ENCODE measurements at places on chromosomes 5 and 9.

GRCh38 chr5:152689250-152689711 is 284.2 kb upstream of the NMUR2 start:
- H3K4me3 ChIP-seq = no peak overlapping the region
- H3K27me3 ChIP-seq = no peaks in the 10 kb centered on the region
- no peak for DNase-seq
- H3K4me1 ChIP-seq = peaks cover 5% of the 10 kb centered on the region
- no peak overlapping the region for H3K27ac ChIP-seq

DNA sequence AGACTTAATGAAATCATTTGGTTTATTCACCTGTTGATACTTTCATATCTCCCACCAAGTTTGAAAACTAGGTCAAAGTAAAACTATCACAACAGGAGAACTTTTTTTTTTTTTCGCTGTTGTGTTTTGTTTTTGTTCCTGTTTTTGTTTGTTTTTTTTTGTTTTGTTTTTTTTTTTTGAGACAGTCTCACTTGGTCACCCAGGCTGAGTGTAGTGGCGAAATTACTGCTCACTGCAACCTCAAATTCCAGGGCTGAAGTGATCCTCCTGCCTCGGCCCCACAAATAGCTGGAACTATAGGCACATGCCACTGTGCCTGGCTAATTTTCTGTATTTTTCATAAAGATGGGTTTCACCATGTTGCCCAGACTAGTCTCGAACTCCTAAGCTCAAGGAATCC is 49.3 kb downstream of the MLLT3 start:
- no peak for DNase-seq
- H3K4me1 ChIP-seq = peaks cover 5% of the 10 kb centered on the region
- H3K36me3 ChIP-seq = no peaks in the 10 kb centered on the region
- H3K27ac ChIP-seq = no peak overlapping the region
- H3K27me3 ChIP-seq = no peaks in the 10 kb centered on the region
- H3K4me3 ChIP-seq = no peak overlapping the region

DNA sequence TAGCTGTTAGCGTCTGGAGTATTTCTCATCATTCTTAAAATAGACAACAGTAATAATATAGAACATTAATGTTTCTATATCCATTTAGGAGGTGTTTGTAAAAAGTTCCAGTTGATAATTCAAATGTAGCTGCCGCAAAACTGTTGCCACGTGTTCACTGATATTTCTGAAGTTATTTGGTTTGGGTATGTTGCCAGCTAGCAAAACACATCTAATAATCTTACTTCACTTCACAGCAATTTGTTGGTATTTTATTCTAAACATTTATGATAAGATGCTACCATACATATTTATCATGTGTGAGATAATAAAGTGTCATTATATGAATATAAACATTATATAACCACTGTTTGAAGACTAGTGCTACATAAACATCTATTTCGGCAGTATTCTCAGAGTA is 101.6 kb downstream of the CDH12 start:
- no peaks in the 10 kb centered on the region for H3K36me3 ChIP-seq
- H3K4me3 ChIP-seq = no peak overlapping the region
- no peaks in the 10 kb centered on the region for H3K4me1 ChIP-seq
- H3K27me3 ChIP-seq = no peaks in the 10 kb centered on the region
- H3K27ac ChIP-seq = no peak overlapping the region
- no peak for DNase-seq

- peaks cover 2% of the 10 kb centered on the region for H3K4me1 ChIP-seq
- no peak for DNase-seq
- no peak overlapping the region for H3K4me3 ChIP-seq
- H3K27me3 ChIP-seq = peaks cover 3% of the 10 kb centered on the region
Observed at GRCh38 chr9:89185980-89186379, 7.4 kb upstream of the SHC3 start.

DNA sequence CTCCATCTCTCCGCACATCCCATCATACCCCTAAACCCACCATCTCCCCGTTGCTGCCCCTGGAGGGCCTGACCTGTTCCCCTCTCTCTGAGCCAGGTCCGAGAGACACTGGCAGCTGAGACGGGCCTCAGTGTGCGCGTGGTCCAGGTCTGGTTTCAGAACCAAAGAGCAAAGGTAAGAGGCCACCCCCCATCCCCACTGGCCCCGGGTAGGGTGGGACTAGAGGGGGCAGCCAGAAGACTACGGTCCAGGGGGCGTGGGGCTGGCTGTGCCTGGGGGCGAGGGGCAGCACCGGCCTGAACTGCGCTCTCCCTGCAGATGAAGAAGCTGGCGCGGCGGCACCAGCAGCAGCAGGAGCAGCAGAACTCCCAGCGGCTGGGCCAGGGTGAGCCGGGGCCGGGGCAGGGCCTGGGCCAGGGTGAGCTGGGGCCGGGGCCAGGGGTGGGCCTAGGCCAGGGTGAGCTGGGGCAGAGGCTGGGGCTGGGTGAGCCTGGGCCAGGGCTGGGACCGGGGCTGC is 79.8 kb downstream of the LMX1B start:
- no peaks in the 10 kb centered on the region for H3K36me3 ChIP-seq
- no peak overlapping the region for H3K4me3 ChIP-seq
- H3K4me1 ChIP-seq = no peaks in the 10 kb centered on the region
- no peak overlapping the region for H3K27ac ChIP-seq
- H3K27me3 ChIP-seq = peaks cover 22% of the 10 kb centered on the region

All from suprapubic skin (tissue), 4 donors.